CD4-positive, alpha-beta T cell treated with Interleukin-12 subunit alpha and Interleukin-12 subunit beta, for 1 hour (primary cell): ENCODE measurements at places on chromosomes 3 and 15.

DNA sequence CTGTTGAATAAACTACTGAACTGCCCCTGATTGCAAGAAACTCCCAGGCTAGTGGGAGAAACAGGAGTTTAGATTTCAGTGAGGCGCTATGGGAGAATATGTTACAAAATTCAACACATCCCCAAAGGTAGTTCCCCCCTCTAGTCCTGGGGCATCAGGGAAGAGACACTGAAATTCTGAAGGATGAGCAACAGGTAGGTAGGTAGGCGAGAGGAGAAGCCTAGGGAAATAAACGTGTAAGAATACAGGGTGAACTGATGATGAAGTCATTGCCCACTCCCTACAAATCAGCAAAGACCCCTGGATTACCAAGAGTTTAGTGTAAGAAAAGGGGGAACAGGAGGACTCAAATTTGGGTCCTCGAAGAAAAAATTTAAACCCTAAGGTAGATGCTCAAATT is 46.3 kb upstream of the RORA start:
- DNase-seq, result no peak

DNA sequence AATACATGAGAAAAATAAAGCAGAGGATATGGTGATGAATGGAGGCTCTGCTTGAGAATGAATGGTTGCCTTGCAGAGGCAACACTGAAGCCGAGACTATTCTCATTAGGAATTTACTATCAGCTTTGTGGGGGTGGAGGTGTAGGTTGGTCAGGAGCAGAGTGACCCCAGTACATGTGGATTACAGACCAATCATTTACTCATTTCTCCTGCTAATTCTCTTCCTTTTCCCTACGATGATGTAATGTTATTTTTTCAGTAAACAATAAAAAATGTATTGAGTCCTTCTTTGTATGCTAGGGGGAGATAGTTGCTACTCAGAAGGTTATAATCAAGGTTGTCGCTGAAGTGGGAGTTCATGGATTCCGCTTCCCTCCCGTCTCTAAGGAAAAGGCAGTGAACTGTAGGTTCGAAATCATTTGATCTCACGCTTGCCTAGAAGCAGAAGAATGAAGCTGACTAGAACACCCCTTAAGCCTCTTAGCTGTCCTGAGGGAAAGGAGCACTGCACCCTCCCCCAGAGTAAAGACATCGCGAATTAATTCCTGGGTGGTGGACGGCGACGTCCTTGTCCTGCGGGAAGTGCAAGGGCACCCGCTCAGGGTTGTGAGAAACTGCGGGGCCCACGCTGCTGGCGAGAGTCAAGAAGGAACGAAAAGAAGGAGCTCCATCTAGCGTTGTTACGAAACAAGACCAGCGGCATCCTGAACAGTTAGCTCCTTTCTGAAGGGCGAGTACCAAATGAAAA is 213.2 kb upstream of the PFN2 start:
- peak; percentile 44 for DNase-seq

DNA sequence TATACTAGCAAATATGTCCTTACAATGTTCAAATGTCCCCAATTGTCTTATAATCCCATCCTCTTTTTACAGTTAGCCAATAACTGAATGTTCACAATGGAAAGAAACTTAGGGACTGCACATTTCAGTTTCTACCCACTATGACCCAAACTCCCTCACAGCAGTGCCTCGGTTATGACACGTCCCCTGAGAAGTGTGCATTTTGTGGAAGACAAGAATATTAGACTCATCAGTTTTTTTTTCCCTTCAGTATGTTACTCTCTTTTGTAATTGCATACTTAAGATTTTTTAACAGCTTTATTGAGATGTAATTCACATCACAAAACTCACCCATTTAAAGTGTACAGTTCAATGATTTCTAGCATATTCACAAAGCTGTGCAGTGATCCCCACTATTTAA is 64.8 kb downstream of the IGF2BP2 start:
- no peak for DNase-seq

GRCh38 chr3:2823031-2823430 is 287.1 kb downstream of the IL5RA start:
- no peak for DNase-seq

GRCh38 chr3:150874666-150875219 is 30.5 kb downstream of the MINDY4B start:
- no peak for DNase-seq

- DNase-seq, result no peak
Observed at GRCh38 chr3:166986000-166986399, 394.1 kb downstream of the ZBBX start.

DNA sequence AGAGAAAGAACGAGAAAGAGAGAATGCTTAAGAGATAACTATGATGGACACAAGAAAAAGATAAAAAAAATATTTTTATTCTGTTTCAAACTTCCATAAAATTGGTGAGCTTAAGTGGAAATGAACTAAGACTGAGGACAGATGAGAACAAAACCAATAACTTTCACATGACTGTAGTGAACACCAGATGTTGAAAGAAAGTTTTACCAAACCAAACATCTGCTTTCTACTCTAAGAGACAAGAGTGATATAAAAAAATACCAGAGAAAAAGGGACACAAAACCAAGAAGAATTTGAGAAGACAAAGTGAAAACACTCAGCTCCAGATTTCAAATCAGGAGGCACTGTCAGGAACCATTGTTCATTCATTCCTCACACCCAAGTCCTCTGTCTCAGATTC is 147.9 kb downstream of the IMPG2 start:
- DNase-seq, result no peak

DNA sequence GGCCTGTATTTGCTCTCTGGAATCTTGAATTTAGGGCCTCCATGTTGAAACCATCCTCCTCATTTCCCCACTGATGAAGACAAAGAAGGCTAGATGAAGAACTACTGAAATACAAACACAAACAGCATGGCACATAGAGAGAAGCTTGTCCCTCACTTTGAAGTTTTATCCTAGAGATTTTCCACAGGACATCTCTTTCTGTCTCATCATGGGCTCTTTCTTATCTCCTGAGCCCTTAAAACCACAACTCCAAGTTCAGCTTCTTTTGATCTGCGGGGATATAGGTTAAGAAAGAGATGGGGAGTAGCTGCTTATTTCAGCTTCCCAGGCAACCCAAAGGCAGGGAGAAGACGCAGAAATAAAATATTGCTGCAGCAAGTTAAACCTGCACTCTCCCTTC is 213.1 kb upstream of the LRIG1 start:
- no peak for DNase-seq

GRCh38 chr3:194766845-194767244 is 81.2 kb downstream of the FAM43A start:
- DNase-seq, result no peak

DNA sequence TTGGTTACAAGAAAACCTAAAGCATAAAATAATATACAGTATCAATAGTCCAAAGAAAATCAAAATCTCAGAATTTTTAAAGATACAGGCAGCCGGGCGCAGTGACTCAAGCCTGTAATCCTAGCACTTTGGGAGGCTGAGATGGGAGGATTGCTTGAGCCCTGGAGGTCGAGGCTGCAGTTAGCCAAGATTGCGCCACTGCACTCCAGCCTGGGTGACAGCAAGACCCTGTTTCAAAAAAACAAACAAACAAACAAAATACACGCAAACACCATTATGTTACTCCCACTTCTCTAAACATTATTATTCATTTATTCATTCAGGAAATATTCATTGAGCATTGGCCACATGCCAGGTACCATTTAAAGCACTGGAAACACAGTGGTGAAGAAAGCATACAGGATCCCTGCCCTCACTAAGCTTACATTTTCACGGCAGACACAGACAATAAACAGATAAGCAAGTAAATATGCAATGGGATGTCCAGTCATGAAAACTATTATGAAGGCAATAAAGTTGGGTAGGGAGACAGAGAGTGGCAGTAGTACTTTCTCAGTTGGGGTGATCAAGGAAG is 6.7 kb downstream of the BCL2A1 start:
- DNase-seq, result no peak

GRCh38 chr15:74402873-74403587 is 30.7 kb downstream of the SEMA7A start:
- DNase-seq, result peak; percentile 39

DNA sequence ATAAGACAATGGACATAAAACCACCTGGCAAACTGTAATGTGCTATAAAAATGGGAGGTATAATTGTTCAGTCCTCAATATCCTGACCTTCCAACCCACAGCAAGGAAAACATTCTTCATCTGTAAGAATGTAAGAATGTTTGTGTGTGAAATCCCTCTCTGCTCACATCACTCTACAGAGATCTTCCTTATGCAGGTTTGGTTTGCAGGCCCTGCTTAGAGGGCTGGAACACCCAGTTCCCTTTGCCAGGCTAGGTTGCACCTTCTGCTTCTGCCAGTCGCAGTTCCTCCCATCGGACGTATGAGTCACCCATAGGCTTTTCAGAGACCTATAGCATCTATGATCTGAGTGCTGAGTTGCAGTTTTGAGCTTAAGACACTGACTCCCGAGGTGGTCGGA is 24.1 kb upstream of the MINAR1 start:
- no peak for DNase-seq

- DNase-seq, result no peak
Observed at GRCh38 chr3:24505691-24506550, 11.3 kb upstream of the THRB start.

GRCh38 chr3:17021614-17022013 is 136.9 kb downstream of the PLCL2 start:
- DNase-seq, result no peak

DNA sequence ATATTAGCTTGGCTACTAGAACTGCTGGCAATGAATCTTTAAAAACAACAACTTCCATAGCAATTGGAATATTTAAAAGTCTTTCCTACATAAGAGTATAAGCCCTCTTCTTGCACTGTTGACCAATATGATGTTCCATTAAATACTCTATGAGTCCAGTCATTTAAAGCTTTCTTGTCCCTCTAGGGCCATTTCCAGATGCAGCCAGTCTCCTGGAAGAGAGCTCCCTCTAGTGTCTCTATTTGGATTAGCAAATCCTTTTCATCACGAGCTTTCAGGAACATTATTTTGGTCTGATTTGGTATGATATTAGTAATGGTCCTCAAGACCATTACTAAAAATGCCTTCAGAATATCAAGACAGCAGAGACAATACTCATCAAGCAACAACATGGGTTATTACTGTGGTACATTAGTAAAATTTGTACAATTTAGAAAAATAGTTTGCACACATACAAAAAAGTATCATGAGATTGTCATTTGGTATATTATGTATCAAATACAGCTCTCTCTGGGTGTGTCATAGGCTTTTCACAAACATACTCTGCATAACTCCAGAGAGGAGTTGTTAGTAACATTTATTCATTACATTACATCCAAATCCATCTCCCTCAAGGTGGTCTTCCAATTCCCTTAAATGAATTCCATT is 101.3 kb downstream of the DPH6 start:
- peak; percentile 7 for DNase-seq

DNA sequence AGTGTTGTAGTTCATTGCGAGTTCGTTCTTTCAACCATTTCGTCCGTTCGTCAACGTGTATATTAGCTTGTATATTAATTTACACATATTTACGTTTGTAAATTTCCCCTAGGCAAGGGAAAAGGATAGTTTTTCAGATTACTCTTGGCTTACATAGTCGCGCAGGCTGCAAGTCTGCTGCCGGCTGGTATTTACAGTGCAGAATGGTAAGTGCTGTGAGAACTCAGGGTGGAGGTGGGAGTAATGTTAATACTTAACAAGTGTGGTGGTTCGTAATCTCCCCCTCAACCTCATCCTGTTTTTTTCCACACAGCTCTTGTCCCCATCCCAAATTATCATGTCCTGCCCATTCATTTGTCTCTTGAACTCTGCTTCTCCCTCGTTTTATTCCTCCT is 766 bp downstream of the FAM98B start:
- no peak for DNase-seq

GRCh38 chr3:80010021-80010571 is 242.3 kb upstream of the ROBO1 start:
- no peak for DNase-seq

GRCh38 chr15:50150349-50150748 is 31.3 kb upstream of the ATP8B4 start:
- DNase-seq, result no peak

GRCh38 chr15:73959012-73959581 is 32.8 kb downstream of the LOXL1 start:
- peak; percentile 52 for DNase-seq

DNA sequence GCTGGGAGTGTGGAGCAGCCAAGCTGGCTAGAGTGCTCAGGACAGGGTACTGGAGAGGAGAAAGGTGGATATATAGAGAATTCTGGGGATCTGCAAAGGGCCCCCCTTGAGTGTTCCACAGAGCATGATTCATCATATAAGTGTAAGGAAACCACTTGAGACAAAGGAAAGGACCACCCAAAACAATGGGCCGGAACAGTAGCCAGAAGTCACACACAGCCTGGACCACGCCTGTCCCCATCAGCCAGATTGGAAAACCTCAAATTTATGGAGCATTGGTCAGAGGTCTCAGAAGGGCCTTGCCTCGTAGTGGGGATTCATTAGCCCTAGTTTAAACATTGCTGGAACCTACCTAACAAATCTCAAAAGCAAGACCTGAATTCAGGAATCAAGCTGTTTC is 4.9 kb upstream of the KNSTRN start:
- DNase-seq, result no peak

- DNase-seq, result no peak
Observed at GRCh38 chr15:48644827-48645557, 517 bp downstream of the FBN1 start.

DNA sequence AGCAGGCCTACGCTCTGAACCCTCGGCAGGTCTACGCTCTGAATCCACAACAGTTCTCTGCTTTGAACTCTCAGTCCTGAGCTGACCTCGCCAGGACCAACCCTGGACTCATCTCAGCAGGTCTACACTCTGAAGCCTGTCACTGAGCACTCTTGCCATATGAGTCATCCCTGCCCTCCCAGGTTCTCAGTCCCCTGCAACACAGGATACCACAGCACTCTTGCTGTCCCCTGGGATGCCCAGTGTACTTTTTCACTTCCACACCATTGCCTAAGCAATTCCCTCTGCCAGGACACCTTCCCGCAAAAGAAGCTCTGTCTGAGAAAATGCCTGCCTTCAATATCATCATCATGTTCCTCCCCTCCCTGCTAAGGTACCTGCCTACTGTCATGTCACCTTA is 42.0 kb downstream of the NUP210 start:
- DNase-seq, result no peak

DNA sequence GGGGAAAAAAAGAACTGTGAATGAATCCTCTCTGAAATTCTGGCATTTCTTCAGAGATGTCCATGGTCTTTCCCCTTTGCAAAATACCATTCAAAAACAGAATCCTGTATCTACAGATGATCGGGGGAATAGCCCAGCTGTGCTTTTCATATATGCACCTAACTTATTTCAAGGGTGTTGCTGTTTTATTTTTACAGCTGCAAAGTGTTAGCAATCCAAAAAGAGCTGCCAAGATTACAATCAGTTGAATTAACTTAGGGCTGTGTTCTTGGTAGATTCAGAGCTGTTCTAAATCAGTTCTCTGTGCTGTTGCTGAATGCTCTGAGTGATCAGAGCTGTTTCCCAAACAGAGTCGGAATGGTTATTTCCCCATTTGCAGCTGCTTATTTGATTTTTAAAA is 175.7 kb upstream of the SEMA6D start:
- DNase-seq, result no peak

GRCh38 chr15:62895905-62896316 is 146.6 kb upstream of the TPM1 start:
- no peak for DNase-seq
